HuH-7.5 (cell line): ENCODE measurements at places on chromosomes 3 and 15.

DNA sequence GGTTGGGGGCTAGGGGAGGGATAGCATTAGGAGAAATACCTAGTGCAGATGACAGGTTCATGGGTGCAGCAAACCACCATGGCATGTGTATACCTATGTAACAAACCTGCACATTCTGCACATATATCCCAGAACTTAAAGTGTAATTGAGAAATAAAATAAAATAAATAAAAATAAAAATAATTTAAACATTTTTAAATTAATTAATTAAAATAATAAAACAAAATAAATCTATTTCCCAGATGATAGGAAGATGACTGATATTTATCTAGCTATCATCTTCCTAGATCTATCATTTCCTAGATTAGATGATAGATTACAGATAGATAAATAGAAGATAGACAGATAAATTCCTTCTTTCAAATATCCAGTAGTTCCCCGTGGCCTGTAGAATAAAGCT, 137.3 kb downstream of the OCA2 start:
- DNase-seq = no peak

DNA sequence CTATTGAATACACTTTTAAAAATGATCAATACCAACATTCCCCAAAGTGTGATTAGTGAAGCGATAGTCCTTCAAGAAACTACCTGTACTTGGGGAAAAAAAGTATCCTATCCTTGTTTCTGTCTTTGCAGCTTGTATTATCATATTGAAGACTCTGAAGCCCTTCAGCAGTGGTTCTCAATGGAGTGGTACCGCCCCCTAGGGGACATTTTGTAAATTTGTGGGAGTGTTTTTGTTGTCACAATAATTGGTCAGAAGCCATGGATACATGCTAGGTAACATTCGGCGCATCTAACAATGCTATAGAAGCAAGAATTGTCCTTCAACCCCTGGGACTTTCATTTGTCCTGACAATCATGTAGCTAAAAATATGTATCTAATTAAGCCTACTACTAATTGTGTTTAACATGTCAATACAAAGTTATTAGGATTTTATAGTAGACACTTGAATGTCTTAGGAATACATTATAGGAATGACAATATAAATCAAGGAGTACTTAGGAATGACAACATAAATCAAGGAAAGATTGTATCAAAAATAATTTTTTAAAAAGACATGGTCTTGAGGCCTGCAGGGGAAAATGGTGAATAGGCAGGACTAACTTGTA, 53.7 kb downstream of the NMD3 start:
- no peak for DNase-seq

DNA sequence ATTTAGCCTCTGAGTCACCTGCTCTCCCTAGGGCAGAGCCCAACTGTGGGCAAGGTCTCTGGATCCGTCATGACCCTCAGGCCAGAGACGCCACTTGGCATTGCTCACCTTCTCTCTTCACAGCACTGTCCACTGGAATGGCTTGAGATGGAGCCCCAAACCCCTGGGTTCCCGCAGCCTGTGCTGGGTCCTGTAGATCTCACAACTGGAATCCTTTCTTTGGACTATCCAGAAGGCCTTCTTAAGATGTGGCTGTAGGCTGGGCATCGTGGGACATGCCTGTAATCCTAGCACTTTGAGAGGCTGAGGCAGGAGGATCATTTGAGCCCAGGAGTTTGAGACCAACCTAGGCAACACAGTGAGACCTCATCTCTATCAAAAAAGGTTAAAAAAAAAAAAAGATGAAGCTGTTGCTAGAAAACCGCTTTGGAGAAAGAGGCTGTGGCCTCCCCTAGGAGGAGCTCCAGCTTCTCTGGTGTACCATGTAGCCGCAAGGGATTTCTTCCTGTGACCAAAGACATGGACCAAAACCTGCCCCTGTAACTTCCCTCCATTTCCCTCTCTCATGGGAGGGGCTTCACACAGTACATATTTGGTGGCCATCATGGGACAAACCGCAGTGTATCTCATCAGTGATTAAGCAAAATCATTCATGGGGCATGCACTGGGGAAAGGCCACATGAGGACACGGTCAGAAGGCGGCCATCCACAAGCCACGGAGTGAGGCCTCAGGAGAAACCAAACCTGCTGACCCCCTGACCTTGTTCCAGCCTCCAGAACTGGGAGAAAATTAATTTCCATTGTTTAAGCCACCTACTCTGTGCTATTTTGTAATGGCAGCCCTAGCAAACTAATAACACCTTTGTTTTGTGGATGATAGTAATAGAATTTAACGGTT, 23.3 kb upstream of the BUB1B start:
- no peak for DNase-seq

DNA sequence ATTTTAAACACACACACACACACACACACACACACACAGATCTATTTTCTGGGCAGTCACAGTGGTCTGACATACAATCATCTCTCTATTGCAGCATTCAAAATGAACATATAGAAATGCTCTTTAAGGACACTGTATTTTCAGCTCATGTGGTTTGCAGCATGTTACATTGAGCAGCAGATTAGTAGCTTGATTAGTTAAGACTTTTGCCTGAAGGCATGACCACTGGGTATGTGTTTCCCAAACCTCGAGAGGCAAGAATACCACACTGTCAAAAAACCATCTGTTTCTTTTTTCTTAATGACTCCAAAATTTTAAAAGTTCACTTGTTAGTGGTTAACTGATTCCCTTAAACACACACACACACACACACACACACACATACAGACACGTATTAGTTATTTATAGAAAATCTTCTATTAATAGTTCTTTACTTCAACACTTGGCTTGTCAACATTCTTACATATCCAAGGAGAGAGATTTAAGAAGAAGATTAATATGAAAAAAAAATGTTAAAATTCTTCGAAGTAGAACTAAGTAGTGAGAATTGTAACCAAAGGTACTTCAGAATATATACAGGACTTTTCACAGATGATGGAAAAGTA, 518.2 kb downstream of the CADM2 start:
- DNase-seq = no peak

DNA sequence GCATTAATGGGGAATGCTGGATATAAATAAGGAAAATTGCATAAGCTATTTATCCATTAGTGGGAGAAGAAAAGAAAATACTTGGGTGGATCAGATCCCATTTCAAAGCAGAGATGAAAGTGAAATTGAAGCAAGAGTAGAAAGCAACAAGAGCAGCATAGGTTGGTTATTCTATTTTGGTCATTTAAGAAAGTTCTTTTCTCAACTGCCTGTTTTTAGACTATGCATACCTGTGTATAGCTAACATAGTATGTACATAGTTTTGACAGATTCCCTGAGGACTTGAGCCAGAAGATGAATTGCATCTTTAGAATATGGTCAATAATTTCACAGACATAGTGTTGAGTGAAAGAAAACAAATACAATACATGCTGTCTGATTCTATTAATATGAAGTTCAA, 29.0 kb upstream of the DENND4A start:
- DNase-seq = no peak

GRCh38 chr3:41363830-41364523, 164.7 kb downstream of the CTNNB1 start:
- DNase-seq = no peak

- DNase-seq = no peak
Observed at GRCh38 chr3:4494895-4495264, 1.7 kb downstream of the ITPR1 start.

DNA sequence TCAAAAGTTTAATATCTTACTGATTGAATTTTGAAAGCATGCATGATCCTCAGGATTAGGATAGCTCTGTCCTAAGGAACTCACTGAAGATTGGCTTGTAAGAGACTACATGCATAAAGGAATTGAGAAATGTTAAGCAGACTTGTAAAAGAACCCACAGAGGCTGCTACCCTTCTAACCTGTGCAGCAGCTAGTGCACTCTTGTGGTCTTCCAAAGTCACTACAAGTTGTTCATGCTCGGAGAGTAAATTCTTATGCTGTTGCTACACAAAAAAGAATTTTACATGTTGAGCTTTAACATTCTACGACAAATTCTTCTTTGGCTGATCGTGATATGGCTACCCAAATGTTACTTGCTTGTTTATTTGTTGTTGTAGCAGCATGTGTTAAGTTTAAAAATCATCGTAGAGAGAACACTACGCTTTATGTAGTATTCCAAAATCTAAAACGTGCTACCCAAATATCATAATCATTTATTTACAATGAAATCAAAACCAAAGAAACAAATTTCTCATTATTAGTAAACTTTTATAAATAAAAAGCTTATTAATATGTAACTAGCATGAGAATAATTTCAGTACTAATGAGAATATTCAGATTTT, 55.0 kb downstream of the GOLIM4 start:
- DNase-seq = peak; percentile 6

DNA sequence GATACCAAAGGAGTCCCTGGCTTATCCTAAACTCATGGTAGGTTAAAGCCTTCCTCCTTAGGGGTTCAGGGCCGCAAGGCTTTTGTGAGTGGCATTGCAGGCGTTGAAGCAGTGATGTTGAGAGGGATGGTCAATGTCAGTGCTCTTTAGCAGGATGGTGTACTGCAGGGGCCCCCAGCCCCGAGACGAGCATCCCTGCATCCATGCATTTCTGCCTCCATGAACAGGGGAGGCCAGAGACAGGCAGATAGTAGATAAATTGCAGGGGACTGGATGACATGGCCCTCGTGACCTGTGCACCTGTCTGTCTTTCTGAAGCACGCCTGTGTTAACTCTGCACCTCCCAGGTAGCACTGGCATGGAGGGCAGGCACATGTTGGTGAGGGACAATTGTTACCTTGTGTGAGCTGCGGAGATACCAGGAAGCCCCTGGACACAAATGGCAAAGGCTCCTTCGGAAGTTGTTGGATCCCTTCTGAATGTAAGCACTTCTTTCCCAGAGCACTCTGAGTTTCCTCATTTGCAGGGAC, 133.5 kb downstream of the SNRPN start:
- DNase-seq = no peak

DNA sequence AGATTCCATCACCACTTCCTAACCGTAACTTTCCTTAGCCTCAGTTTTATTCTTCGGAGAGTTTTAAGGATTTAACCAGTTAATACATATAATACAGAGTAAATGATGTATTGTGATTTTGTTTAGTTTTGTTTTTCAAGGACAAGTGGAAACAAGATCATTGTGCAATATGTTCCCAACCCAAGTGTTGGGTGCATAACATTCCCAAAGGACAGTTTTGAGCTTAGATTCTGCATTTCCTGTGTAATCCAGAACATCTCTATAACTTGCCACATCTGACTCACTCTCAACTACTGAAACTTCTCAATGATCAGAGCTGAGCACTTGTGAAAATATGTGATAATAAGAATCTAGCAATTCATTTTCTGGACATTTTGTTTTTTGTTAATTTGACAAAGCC, 466.1 kb upstream of the PPP2R3A start:
- DNase-seq = no peak

DNA sequence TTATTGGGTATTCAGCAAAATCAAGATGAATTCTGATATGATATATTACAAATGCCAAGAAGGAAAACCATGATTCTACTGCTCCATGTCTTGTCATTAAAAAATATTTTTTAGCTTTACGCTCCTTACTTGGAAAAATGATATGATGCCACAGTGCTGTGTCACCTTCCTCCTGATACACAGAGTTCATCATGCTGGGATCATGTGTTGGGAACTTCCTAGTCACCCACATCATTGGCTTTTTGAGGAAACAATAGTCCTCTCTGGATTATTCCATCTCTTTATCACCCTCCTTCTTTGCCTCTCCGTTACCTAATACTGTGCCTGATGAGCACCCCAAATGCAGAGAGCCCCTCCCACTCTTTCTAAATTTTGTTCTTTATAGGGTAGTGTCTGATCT, 94.3 kb upstream of the PFN2 start:
- no peak for DNase-seq

GRCh38 chr3:101876142-101876541, 26.8 kb downstream of the NFKBIZ start:
- DNase-seq = no peak

DNA sequence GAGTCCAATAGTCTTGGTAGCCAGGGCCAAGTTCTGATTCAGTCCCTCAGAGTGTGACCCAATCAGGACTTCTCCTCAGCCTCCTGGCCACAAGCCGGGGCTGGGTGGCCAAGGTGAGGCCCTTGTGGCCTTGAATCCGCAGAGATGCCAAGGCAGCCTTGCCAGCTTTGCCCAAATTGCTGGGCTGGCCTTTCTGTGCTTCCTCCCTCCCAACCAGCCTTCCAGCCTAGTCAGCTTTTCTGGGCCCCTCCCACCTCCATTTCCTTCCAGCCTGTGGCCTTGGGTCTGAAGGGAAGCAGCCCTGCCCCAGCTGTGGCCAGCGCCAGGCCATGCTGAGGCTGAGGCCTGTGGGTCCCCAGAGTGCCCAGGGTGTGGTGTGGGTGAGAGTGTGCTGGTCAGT, 34.3 kb upstream of the ANKDD1A start:
- no peak for DNase-seq

DNA sequence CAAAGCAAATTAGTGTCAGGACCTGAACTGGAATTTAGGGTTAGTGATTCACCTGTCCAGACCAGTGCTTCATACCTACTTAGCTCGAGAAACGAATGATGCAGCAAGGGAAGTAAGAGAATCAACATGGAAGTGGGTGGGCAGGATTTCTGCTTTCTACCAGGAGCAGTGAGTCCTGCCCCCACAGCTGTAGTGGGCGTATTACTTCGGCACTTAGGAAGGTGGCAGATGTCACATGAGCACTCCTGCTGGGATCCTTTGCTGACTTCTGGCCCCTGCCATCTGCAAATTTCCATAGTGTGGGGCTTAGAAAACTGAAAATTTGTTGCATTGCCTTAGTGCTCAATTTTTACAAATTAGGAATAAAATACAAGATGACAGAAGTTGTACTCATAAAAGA, 31.2 kb downstream of the RYR3 start:
- DNase-seq = no peak

DNA sequence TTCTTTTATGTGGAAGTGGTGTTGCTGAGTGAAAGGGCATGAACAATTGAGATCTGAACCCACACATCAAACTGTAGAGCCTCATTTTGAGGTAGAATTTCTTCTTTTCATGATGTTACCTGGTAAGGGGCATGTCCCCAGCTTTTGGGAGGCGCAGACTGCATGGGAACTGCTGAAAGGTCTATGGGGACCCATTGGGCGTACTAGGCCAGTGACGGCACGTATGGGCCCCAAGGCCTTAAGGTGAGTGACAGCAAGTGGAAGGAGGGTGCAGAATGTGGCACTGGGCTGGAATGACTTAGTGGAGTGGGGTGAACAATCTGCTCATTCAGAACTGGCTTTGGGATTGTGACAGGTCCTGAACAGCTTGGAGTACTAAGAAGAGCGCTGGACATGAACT, 123.6 kb upstream of the RGMA start:
- DNase-seq = no peak

GRCh38 chr15:45662375-45662774, 27.5 kb downstream of the SQOR start:
- no peak for DNase-seq

GRCh38 chr15:43347114-43347513, 16.7 kb upstream of the LCMT2 start:
- DNase-seq = no peak

DNA sequence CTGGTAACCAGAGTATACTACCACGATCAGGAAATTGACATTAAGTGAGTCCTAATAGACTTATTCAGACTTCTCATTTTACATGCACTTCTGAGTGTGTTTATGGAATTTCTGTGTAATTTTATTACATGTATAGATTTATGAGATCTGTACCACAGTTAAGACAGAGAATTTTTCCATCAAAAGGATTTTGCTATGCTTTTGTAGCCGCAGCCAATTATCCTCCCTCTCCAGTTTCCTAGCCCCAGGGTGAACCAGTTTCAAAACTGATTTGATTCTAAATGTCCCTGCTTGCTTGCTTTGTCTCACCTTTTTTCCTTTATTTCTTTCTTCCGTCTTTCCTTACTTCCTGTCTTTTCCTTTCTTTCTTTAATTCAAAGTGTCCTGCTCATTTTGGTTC, 661.2 kb upstream of the BCHE start:
- no peak for DNase-seq
